ENCODE measurements at places on chromosomes 3 and 15. TPM values are rescaled to one million over a fixed set of nuclear protein-coding genes. Genes with fewer than 3 reads are reported as not detected.

The SV2B gene
- total RNA-seq, result not detected

The TMEM108 gene
- total RNA-seq, result 0.23 TPM

The TRIM59 gene
- total RNA-seq, result 10.7 TPM

The BSN gene
- total RNA-seq, result 0.12 TPM

The TMEM115 gene
- total RNA-seq, result 69.1 TPM

The AHSG gene
- total RNA-seq, result not detected

The TIMP4 gene
- 13.1 TPM for total RNA-seq

The MYO1E gene
- total RNA-seq, result 88.0 TPM

The WDR93 gene
- total RNA-seq, result not detected

The INSYN1 gene
- 0.68 TPM for total RNA-seq

The PIK3R4 gene
- total RNA-seq, result 23.2 TPM

The CERS3 gene
- not detected for total RNA-seq

The FAM81A gene
- total RNA-seq, result not detected

The FAIM gene
- 3.1 TPM for total RNA-seq

The CORO2B gene
- 11.6 TPM for total RNA-seq

The CRABP1 gene
- total RNA-seq, result not detected

The TNIK gene
- total RNA-seq, result 2.8 TPM

The REC114 gene
- not detected for total RNA-seq

The PLA2G4E gene
- not detected for total RNA-seq

The FBXO40 gene
- total RNA-seq, result not detected

The DGKG gene
- not detected for total RNA-seq

The FGF12 gene
- total RNA-seq, result 0.09 TPM

The NRG4 gene
- total RNA-seq, result not detected

The TERC gene
- total RNA-seq, result 147 TPM

The PLS1 gene
- total RNA-seq, result 0.09 TPM
